Activated T-cell treated with anti-CD3 and anti-CD28 coated beads, Interleukin-2, amount 50 U/mL, for 1 hour (primary cell): ENCODE measurements at places on chromosomes 16 and 17.

DNA sequence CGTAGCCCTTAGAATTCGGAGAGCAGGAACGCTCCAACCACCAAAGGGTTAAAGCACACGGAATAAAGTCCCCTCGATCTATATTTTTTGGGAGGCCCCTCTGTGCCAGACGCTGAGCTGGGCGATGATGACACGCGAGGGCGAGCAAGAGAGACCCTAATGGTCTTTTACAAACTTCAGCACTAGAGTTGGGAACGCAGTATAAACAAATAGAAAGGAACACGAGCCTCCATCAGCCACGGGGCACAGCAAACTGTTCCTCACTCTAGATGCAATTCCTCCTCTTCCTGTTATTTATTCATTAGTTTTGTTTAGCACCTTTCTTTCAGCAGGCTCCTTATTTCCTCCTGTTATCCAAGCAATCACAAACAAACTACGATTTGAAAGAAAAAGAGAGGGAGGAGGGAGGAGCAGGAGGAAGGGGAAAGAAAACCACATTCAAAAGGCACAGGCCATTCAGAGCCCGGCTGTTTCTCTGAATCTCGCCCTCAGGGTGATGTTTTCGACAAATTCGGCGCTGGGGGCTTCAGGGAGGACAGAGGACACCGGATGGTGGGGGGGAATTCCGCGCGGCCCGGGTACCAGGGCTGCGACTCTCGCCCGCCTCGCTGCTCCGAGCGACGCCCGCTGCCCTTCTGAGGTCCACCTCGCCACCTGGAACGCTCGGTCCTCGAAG lies 1.6 kb downstream of the TOX3 start:
- no peak for DNase-seq

GRCh38 chr17:74803388-74803930 lies 27.3 kb upstream of the NAT9 start:
- DNase-seq = no peak

DNA sequence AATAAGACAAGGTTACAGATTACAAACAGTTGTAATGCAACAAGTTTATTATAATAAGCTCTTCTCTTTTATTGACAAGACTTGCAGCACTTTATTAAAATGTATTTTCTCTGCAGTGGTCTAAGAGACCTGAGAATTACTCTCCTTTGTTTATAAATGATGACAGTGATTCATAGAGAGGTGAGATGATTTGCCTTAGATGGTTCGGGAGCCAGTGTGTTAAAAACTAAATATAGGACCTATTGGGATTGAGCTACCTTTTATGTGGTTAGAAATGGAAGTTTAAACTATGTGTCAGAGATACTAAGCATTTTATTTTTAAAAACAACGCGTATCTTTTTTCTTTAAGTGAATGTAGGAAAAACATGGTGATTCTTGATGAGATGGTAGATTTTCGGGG lies 2.9 kb upstream of the KRTAP3-3 start:
- DNase-seq = no peak

DNA sequence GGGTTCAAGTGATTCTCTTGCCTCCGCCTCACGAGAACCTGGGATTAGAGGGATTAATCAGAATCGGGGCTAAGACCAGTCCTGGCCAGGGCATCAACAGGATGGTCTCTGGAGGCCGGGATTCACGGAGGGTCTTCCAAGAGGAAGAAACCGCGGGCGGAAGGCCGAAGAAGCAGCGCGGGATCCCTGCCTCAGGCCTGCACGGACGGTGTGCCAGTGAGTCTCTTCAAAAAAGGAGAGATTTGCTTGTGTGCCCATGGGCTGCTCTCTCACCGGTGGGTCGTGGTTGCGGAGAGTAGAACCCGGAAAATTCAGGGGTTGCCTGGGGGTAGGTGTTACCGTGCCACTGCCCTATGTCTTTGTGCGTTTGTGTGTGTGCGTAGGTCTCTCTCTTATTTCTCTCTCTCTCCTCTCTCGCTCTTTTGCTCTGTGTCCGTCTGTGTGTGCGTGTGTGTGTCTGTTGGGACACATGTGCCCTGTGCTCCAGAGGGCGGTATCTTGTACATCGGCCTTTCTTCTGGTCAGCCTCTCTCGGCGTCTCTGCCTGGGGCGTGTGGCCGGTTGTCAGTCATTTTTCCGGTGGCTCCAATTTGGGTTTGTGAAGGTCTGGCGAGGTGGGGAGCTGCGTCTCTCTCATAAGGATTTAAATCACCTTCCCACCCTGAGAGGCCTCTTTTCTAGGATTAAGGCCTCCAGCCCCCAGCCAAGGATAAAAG lies 613.2 kb downstream of the KCNJ18 start:
- no peak for DNase-seq

- no peak for DNase-seq
Observed at GRCh38 chr16:48157302-48157701, 1.5 kb upstream of the ABCC12 start.

DNA sequence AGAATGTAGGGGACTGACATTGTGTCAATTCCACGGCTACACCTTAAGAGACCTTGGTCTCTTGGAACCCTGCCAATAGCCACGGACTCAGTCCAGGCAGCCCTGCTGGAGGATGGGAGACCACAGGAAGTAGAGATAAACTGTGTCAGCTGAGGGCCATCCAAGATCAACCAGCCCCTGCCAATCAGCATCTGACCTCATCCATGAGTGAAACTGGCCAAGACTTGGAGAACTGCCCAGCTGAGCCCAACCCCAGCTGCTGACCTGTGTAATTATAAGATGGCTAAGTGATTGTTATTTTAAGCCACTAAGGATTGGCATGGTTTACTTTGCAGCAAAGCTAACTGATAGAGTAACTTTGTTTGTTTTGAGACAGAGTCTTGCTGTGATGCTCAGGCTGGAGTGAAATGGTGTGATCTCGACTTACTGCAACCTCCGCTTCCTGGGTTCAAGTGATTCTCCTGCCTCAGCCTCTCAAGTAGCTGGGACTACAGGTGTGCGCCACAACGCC lies 13.3 kb upstream of the YWHAE start:
- no peak for DNase-seq

- DNase-seq = no peak
Observed at GRCh38 chr17:49579522-49579921, 3.9 kb downstream of the NXPH3 start.

- no peak for DNase-seq
Observed at GRCh38 chr16:67411339-67411738, 4.9 kb downstream of the ZDHHC1 start.

GRCh38 chr17:74119965-74120364 lies 83.5 kb upstream of the RPL38 start:
- DNase-seq = no peak

GRCh38 chr17:34236281-34236892 lies 18.7 kb upstream of the CCL2 start:
- no peak for DNase-seq

- no peak for DNase-seq
Observed at GRCh38 chr16:56606071-56606475, 2.3 kb upstream of the MT2A start.
